ENCODE measurements at places on chromosomes 1 and 21.

GRCh38 chr1:36086529-36087232, 2.0 kb upstream of the ADPRS start:
- DNase-seq: no peak

GRCh38 chr1:201511941-201512539, 5.1 kb upstream of the CSRP1 start:
- DNase-seq: no peak

DNA sequence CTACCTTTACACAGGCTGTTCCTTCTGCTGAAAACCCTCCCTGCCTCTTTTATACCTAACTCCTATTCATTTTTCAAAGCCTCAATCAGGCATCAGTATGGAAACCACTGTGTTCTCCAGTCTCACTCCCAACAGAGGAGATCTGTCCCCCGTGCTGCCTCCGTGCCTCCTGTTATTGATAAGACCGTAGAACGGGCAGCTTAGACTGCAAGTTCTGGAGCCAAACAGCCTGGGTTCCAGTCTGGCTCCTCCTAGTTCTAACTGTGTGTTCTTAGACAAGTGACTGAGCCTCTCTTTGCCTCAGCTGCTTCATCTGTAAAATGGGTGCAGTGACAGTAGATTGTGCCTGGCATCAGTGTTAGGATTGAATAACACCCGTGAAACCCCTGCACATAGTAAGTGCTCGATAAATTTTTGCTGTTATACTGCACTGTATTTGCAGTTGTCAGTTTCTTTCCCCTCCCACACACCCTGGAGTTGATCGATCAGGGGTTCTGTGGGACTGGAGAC, 17.0 kb upstream of the IFFO2 start:
- no peak for DNase-seq

DNA sequence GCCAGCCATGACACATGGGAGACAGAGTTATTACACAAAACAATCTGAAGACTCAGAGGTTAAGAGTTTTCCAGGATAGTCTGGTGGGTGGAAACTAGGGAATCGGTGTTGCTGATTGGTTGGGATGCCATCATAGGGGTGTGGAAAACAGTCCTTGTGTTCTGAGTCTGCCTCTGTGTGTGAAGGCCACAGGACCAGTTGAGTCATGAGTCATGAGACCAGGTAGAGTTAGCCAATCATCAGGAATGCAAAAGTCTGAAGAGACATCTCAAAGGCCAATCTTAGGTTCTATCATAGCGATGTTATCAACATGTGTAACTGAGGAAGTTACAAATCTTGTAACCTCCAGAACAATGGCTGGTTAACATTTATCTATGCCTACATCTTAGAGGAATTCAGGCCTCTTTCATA, 49.7 kb upstream of the NEK7 start:
- DNase-seq: no peak

DNA sequence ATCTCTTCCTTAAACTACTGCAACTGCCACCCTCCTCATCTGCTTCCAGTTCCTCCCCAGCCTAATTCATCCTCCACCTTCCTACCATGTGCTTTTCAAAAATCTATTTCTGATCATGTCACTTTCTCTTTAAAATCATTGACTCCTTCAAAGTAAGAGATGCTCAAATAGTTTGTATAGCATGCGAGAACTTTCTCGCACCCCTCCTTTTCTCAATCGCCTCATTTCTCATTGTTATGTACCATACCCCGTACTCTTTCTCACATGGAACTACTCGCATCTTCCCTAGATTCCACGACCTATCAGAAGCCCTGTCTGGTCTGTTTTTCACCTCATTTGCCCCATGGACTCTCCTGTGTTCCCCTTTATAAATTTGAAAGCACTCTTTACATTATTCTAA, 238.2 kb downstream of the NRIP1 start:
- no peak for DNase-seq

GRCh38 chr1:12031039-12031980, 12.0 kb downstream of the MIIP start:
- DNase-seq: no peak

GRCh38 chr1:25817840-25818501, 1.8 kb upstream of the MTFR1L start:
- no peak for DNase-seq

- peak; percentile 75 for DNase-seq
Measured at GRCh38 chr1:39657923-39658485, 13.9 kb downstream of the NT5C1A start.

GRCh38 chr1:209748620-209749019, 7.2 kb upstream of the TRAF3IP3 start:
- no peak for DNase-seq

- DNase-seq: no peak
Measured at GRCh38 chr1:96565546-96565945, 156.0 kb upstream of the PTBP2 start.

- DNase-seq: no peak
Measured at GRCh38 chr1:46133181-46133658, 791 bp upstream of the PIK3R3 start.

DNA sequence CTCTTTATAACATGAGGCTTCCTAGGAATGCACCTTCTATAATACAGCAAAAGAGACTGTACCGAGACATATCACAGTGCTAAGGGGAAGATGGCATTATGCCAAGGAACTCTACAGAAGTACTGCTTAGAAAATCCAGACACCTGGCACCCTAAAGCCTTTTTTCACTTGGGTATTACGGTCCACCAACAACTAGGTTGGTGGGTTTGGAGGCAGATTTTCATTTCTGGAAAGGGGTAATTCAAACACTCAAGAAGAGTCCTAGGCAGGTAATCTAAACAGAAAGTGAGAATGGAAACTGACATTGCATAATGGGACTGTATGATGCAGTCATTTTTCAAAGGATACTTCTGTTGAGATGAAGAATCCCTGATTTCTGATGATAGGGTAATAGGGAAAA, 19.6 kb downstream of the SCMH1 start:
- DNase-seq: no peak

DNA sequence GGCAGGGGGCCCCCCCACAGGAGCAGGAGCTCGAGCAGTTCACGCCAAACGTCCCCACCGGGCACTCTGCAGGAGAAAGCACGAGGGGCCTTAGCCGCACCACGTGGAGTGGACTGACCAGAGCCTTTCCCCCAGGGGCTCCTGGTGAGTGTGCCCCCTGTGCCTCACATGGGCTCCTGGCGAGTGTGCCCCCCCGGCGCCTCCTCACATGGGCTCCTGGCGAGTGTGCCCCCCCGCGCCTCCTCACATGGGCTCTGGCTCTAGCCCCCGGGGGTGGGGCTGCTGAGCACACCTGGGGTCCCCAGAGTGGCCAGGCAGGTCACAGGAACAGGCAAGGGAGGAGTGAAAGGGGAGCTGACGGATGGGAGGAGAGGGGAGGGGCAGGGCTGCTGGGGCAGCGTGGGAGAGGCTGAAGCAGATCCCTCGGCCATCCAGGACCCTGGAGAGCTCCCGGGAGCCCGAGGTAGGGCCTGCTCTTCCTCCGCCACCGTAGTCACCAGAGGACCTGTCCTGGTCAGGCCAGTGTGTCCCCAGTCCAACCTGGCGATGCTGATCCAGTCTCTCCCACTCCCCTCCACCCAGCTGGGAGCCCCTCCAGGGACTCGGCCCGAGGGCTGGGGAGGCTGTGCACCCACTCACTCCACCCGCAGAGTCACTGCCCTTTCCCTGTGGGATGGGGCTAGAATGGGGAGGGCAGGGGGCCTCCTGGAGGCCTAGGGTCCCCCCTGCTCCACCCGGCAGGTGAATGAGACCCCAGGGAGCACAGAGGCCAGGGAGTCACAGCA, 47.6 kb downstream of the ARHGEF16 start:
- DNase-seq: no peak

- no peak for DNase-seq
Measured at GRCh38 chr1:9900142-9901043, 9.7 kb downstream of the CTNNBIP1 start.

GRCh38 chr1:109864930-109865612, 45.6 kb upstream of the CSF1 start:
- peak; percentile 21 for DNase-seq

DNA sequence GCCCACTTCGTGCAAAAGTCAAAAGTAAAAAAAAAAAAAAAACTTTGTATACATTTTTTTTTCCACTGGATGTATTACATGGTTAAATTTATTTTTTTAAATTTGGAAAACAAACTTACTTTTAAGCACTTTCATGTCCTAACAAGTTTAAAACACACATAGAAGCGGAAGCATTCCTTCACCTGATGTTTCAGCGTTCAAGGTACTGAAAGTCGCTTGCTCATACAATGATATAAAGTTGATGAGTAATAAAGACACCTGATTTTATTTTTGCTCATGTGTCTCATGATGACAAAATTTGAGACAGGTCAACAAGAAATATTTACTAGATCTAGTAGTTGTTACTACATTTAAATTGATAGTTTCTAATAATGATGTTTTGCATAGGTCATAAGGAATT, 35.5 kb downstream of the ADAMTS1 start:
- DNase-seq: no peak

- DNase-seq: peak; percentile 53
Measured at GRCh38 chr1:11929849-11930248, 3.6 kb upstream of the KIAA2013 start.

All from retina (tissue), 1 donor.